Activated CD4-positive, CD25-positive, alpha-beta regulatory T cell (primary cell): ENCODE measurements at places on chromosomes 11 and 22.

DNA sequence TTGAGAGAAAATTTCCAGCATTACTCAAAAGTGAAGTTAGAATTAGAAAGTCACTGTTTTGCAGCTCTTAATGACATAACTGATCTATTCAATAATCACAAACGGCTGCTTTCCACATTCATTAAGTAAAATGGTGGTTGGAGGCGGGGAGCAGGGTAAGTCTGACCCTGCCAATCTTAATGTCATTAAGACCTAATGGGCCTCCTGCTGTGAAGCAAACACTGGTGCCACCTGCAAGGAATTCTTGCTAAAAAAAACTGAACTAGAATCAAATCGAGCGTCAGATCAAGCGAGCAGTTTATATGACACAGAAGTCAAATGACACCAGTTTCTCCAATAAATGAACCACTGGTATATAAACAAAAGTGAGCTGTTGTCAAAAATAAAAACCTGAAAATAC lies 351.5 kb downstream of the BRD1 start:
- DNase-seq: no peak

DNA sequence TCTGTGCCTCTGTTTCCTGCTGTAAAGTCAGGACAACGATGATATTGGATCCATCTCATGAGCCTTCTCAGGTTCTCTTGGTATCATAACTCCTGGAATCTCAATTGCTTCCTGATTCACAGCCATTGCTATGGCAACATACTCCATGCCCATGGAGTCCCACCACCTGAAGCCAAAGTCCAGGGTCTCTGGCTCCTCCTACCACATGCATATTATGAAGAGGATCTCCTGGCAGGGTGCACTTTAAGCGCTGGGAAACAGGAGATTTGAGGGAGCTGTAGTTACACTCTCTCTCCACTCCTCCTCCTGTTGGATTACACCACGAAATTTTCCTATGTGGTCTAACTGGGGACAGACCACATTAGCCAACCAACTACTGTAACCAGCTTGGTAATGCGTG lies 130.9 kb upstream of the SEZ6L start:
- DNase-seq: no peak

DNA sequence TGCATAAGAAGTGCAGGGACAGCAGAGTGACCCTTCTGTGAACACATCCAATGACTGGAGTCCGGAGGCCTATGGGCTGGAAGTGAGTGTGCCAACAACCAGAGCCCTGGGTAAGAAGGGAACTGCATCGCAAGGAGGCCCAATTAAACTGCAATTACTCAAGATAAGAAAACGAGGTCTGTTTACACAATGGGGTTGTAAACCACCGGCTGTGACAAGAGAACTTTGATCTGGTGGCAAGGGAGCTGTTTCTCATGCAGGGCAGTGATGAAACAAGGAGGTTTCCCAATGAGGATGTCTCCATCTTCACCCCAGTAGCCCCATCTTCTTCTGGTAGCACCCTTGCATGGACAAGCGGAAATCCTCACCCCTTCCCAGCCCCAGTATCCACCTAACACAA lies 21.5 kb downstream of the ETS1 start:
- DNase-seq: no peak

DNA sequence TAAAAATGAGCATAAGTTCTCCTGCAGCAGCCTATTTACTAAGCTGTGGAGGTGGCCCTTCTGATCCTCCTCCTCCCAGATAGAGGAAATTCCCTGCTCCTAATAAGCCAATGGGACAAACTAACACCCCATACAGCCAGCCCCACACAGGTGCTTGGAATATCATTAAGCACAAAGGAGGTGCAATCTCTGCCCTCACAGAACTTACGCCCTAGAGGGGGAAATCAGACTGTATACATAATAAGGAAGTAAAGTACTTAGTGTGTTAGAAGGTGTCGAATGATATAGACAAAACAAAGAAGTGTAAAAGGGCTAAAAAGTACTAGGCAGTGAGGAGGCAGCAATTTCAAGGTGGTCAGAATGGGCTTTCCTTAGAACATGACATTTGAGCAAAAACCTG lies 5.8 kb downstream of the MS4A12 start:
- DNase-seq: no peak

- no peak for DNase-seq
Observed at GRCh38 chr11:100550912-100551632, 136.0 kb upstream of the ARHGAP42 start.

GRCh38 chr11:117669616-117670015 lies 127.4 kb downstream of the DSCAML1 start:
- DNase-seq: no peak

GRCh38 chr11:62540804-62541701 lies 5.6 kb downstream of the AHNAK start:
- DNase-seq: no peak

GRCh38 chr11:60740573-60740972 lies 16.1 kb downstream of the MS4A18 start:
- no peak for DNase-seq

GRCh38 chr11:12200991-12201985 lies 90.9 kb downstream of the MICAL2 start:
- DNase-seq: no peak

- no peak for DNase-seq
Observed at GRCh38 chr11:118090545-118091162, 3.9 kb upstream of the SMIM35 start.

- no peak for DNase-seq
Observed at GRCh38 chr11:93686226-93686625, 24.7 kb downstream of the CEP295 start.

GRCh38 chr11:19430754-19431398 lies 190.1 kb upstream of the E2F8 start:
- DNase-seq: no peak

DNA sequence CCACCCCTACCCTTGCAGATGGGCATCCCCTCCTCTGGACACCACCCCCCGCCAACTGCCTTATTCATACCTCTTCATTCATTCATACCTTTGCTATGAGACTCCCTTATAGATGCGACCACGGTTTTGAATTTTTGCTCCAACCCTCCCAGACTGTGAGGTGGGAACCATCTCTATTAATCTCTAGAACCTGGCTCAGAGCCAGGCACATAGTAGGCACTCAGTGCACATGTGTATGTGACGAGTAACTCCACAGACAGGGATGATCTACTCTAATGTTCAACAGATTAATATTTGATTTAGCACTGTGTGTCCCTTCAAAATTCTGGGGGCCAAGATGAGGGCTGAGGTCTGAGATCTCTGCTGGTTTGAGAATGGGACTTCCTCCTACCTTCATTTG lies 220.4 kb downstream of the ST3GAL4 start:
- no peak for DNase-seq
